ENCODE measurements at places on chromosomes 1 and 21.

DNA sequence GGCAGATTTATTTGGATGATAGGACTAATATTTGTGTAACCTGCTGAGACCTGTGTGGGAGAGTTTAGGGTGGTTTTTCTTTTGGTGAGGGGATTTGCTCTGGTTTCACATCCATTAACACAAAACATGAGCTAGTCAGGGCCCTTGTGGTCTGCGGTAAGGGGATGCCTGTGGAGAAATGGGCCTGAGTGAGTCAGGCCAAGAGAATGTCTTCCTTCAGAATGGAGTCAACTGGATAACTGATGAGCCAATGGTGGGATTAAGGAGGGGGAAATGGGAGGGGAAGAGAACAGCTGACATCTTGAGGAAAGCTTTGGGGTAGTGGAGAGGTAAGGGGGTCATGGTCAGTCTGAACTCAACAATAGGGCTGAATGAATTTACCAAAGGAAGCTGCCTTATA is 13.9 kb downstream of the WNT2B start:
- DNase-seq, result no peak

DNA sequence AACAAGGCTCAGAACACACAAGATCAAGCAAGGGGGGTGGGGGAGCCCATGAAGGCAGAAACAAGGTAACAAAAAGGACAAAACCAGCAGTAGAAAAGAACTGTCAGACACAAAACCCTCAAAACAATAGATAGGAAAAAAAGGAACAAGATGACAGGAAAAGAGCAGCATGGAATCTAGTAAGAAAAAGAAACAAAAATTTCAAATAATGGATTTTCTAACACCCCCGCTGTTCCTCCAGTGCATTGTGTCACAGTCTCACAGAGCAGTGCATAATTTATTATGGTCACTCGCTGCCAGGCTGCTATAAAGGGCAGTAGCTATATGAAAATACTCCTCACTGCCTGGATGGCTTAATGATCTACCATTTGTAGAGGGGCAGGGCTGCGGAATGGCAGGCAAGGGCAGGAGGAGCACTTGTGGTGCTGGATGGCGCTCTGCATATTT is 567.9 kb downstream of the DPYD start:
- no peak for DNase-seq

- DNase-seq, result no peak
These were observed 5.4 kb upstream of the RPS6KA1 start for GRCh38 chr1:26524181-26524580.

- peak; percentile 64 for DNase-seq
These were observed 9.2 kb upstream of the CBR3 start for GRCh38 chr21:36125512-36126207.

DNA sequence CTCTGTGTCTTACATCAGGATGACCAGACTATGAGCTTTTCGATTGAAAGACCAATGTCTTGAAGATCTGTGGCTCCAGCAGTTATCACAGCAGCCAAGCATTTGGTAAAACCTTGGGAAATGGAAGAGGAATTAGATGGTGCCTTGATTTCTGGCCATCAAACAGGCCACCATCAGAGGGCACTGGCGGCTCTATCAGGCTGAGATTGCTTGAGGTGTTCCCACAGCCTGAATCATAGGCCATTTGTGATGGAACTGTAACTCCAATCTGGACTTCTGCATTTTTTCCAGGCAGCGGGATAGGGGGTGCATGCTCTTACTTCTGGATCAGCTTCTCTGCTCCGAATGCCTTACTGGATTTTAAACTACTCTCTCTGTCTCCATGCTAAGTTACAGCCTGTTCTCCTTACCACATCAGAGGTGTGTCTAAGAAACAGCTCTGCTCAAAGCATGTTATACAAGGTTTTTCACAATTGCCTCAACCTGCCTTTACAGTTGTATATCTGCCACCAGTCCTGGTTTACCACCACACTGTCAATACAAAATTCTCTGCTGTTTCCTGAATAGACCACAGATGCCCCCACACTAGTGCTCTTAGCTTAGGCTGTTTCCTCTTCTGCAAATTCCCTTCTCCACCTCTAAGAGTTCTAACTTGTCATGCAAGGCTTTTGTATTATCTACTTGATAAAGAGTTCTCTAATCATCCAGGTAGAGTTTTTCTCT is 180.9 kb downstream of the PTGER3 start:
- DNase-seq, result no peak

DNA sequence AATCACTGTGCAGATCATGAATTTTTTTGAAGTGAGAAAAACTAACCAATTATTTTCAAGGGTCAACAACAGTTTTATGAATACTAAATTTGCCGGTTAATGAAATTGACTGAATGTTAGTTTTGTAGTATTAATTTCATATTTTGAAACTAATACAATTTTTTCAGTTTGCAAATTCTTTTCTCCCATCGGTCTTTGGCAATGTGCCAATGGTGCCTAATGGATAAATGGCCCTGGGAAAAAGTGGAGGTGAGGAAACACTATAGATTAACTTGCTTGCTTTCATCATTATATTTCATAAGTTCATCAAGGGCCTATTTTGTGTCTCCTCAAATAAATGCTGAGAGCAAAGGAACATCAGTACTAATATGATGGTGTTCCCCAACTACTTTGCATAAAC is 4.1 kb downstream of the C1orf141 start:
- DNase-seq, result no peak

- DNase-seq, result no peak
These were observed 1.5 kb downstream of the SNX27 start for GRCh38 chr1:151613282-151613780.

DNA sequence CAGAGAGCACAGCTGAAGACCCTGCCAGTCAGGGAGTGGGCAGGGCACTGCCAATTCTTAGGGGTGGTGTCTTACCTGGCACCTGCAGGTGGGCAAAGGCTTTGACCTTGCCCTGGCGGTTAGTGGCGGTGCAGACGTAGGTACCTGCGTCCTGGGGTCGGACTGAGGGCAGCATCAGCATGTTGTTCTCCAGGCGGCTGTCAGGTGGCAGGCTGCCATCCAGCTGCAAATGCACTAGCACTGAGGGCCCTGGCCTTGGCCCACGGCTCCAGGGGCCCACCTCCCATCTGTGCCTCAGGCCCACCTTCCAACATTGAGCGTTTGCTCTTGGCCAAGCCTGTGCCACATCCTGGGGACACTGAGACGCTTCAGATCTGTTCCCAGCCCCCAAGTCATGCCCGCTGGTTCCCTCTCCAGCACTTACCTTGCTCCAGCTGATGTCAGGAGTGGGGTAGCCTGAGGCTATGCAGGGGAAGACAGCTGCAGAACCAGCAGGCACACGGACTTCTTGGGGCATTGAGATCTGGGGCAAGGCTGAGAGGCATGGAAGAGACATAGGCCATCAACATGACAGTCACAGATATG is 21.4 kb downstream of the LDLRAD2 start:
- DNase-seq, result no peak

- no peak for DNase-seq
These were observed 504.1 kb upstream of the PKN2 start for GRCh38 chr1:88179943-88180342.

DNA sequence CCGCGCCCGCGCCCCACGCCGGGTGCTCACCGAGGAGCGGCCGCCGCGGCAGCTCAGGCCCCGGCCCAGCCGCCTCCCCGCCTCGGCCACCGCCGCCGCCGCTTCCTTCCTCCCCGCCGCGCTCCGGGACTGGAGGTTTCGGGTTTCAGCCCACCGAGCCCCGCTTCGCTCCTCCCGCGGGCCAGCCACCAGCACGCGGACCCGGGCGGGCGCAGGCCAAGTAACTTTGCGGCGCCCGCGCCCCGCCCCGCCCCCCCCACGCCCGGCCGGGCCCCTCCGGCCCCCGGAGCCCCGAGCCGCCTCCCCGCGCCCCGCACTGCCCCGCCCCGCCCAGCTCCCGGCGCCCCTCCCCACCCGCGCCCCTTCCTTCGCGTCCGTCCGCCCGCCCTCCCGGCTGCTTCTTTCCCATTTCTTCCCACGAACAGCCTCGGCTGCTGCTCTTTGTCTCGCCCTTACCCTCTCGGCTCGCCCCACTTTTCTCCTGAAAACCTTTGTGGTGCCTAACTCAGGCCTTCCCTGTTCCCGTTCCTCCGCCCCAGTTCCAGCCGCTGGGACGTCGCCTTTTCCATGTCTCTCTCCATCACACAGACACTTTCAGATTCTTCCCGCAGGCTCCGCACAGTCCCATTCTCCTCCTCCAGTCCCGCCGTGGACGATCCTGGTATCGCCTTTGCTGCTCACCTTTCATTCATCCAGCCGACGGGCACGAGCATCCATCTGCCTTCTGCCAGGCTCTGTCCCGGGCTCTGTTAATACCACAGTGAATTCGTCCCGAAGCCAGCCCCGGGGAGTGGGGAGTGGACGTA is at the start of gene GPR161:
TSS of gene GPR161 (minus strand) at position 222 of the 806 bp plus-strand sequence. CDS start 32,080 bp downstream, outside the sequence.
- DNase-seq, result peak; percentile 61

DNA sequence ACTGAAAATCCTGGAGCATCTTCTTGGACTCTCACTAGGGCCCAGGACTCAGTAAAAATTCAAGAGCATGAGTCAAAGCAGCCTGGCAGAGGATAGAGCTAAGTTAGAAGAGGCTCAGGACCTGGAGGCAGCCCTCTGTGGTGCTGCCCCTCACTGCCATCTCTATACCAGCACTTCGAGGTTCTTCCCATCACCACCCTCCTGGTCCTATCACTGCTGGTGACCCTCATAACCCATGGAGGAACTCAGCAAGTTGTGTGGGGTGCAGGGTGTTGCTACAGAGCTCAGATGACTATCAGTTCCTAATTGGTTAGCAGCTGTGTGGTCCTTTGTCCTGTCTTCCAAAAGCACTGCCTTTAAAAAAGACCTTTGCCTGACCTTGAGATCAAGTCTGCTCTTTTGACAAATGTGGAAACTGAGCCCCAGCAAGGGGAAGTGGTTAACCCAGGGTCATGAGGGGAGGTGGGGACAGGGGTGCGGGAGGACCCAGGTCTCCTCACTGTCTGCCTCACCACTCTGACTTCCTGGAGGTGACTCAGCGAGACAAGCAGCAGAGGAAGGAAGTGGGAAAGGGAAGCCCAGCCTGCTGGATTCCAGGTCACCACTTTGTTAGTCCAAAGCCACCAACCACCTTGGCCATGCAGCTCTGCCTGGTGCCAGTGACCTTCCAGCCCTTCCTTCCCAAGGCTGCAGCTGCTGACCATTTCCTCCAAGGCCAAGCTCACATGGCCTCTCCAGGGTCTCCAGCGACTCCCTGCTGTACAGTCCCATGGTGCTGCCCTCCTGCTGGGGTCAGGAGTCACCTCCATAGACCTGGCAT is 199.4 kb upstream of the EDN2 start:
- DNase-seq, result no peak

DNA sequence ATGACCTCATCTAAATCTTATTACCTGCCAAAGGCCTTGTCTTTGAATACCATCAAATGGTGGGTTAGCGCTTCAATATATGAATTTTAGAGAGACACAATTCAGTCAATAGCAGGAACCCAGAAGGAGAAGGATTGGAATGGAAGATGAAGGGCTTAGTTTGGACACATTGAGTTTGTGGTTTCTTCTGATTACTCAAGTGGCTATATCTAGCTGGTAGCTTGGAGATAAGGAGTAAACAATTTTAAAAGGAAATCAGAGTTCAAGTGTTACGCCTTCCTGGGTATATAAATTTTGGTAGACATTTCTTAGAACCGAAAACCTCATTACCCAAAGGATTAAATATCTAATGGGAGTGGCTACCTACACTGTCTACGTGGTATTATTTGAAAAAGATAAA is 80.2 kb downstream of the RGS2 start:
- no peak for DNase-seq

DNA sequence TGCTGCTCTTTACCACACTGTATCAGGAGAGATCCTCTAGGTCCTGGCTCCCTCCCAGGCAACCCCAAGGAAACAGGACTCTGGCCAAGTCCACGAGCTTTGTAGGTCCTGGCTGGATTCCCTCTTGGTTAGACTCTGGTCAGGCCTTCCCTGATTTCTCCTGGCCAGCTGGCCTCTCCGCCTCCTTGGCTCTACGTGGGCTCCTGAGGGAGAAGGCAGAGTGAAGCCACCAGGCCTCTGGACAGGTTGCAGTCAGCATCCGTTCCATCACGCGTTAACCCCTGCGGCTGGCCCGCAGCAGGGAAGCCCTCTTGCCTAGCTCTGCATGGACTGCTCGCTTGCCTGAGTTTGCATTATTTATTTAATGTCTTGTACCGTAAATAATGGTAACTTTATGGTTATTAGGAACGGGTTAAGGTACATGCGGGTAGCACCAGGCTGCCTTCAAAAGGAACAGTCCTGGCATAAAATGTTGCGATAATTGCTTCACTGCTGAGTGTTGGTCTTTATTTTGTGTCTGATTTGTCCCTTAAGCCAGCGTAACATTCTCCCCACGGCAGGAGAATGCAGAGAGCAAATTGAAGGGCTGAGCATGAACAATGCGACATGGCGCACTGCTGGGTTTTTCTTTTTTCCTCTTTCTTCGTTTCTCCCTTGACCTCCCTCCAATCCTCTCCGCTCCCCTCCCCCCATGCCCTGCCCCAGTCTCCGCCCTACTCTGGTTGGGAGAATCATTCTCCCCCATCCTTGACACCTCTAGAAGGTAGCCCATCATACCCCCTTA is 100.3 kb downstream of the RNF220 start:
- no peak for DNase-seq

DNA sequence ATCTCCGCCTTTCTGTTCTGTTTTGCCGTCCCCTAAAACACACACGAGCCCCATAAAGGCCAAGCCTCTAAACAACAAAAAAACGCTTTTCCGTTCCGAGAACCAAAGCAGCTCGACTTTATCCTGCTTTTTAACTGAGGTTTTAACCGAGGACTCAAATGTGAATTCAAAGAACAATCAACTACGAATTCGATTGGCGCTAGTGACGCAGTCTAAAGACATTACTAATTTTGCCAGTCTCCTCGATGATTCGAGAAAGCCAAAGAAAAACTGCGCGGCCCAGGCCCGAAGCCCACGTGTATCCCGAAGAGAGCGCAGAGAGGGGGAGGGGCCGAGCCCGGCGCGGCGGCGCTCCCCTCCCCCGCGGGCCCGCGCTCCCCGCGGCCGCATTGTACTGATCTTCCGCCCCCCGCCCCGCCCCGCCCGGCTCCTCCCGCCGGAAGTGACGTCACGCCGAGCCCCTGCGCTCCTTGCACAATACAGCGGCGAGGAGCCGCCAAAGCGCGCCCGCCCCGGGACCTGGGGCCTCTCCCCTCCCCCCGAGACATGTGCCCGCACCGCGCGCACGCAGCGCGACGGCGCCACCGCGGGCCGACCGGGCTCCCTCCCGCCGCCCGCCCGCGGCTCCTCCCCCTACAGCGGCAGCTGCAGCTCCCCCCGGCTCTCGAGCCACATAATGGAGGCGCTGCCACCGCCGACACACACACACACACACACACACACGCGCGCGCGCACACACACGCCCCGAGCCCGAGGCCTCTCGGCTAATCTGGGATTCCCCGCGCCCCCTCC is 1.4 kb downstream of the HNRNPU start:
- DNase-seq, result peak; percentile 99
